ENCODE measurements at places on chromosomes 16 and 17.
A peak's percentile ranks its signal among the peaks of the same experiment; 100 is the strongest.

DNA sequence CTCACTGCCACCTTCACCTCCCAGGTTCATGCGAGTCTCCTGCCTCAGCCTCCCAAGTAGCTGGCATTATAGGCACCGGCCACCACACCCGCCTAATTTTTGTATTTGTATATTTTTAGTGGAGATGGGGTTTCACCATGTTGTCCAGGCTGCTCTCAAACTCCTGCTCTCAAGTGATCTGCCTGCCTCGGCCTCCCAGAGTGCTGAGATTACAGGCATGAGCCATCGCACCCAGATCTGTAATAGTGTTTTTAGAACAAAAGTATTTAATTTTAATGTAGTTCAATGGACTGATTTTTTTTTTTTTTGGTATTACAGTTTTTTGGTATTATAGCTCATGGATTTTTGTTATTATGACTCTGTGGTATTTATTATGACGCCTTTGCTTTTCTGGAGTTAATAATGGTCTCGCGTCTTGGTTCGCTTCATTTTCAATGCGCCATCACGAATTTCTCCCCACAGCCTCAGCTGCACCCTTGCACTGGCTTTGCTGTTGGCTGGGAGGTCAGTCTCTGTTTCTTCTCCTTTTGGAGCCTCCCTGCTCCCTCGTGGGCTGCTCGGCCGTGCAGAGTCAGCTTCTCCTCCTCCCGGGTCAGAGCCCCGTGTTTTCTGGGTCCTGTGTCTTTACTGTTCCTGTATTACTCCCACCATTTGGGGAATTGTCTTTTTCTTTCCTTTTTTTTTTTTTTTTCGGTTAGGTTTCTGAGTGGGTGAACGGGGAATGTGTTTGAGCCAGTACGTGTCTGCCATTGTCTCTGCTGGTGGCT lies 27.2 kb downstream of the BAIAP2 start:
- DNase-seq = no peak

DNA sequence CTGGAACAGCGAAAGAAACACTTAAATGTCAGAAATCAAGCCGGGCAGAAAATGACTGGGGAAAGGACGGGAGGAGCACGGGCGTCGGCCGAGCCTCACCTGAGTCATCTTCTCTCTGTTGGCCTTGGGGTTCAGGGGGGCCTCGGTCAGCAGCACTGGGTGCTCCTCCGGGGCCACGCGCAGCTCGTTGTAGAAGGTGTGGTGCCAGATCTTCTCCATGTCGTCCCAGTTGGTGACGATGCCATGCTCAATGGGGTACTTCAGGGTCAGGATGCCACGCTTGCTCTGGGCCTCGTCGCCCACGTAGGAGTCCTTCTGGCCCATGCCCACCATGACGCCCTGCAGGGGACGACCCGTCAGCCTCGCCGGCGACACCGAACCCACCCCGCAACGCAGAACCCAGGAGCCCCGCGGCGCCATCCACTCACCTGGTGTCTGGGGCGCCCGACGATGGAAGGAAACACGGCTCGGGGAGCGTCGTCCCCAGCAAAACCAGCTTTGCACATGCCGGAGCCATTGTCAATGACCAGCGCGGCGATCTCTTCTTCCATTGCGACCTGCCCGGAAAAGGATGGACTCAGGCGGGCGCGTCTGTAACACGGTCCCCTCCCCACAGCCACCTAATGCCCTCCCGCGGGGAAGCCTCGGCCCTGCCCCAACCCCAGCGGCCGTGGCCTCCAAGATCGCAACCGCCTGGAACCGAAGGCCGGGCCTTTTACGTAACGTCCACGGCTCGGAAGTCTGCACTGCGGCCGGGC lies 616 bp downstream of the ACTG1 start:
- no peak for DNase-seq

GRCh38 chr17:64401941-64402340 lies 11.3 kb upstream of the PECAM1 start:
- DNase-seq = no peak

DNA sequence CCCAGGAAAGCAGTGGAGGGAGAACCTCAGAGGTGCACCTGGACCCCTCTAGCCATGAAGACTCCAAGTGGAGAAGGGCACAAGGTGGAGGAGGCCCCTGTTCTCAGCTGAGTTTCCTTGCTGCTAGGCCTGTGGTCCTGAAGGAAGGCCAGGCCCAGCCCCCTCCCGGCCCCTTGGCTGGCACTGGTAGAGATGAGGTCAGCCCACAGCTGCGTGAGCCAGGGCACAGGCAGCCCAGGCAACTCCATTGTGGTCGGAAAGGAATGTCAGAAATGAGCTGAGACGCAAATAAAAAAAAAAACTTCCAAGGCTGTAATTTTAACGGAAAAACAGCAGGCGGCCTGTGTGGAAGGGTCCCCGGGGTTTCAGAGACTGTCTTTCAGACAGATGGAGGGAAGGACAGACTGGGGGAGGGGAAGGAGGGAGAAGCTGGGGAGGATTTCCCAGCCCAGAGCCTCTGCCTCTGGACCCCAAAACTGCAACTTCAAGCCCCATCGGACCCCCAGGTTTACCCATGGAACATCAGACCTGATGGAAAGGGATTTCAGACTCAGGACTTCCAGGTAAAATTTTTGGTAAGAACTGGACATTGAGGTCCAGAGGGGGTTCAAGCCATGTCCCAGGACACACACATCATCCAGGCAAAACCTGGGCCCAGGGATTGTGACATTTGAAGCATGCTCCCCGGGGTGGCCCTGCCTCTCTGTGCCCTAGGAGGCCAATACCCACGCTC lies 25.6 kb upstream of the MRPS23 start:
- DNase-seq = peak; percentile 89

DNA sequence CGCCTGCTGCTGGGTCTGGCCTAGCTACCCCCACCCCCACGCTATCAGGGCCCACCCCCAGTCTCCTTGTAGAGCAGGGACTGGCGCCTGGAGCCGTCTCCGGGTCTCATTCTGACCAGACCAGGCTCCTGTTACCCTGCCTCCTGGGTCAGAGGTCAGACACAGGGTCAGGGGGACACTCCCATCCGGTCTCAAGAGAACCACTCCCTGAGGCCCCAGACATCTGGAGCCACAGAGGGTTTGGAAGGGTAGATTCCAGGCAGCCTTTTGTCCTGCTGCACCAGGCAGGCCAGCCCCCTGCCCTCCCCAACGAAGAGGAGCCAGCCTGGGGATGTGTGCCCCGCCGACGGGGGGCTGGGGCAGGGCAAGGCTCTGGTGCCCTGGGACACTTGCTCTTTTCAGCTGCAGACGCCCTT lies 944 bp upstream of the WFIKKN1 start:
- DNase-seq = no peak

DNA sequence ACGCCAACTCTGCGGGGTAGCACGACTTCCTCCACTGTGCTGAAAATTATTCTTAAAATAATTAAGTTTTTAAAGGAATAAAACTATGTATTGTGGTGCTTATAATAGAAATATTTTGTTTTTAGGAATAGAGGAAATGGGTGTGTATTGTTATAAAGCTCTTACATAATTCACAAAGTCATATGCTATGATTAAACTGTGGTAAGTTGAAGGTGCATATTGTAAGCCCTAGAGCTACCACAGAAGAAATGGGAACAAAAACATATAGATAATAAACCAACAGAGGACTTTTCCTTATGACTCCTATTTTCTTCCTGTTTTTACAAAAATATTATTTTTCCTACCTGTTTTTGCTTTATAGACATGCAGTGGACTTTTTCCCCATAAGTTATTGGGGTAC lies 4.3 kb upstream of the SLFN11 start:
- no peak for DNase-seq

All from sciatic nerve (tissue), 2 donors.